ENCODE measurements at places on chromosomes 3 and 15. TPM values are rescaled to one million over a fixed set of nuclear protein-coding genes. Genes with fewer than 3 reads are reported as not detected.

LRRN1 gene
- not detected for total RNA-seq

ACY1 gene
- total RNA-seq = 24.1 TPM

PLEKHO2 gene
- 5.5 TPM for total RNA-seq

C3orf18 gene
- total RNA-seq = 2.3 TPM

GNB5 gene
- total RNA-seq = 54.4 TPM

PLSCR1 gene
- 38.0 TPM for total RNA-seq

SV2B gene
- total RNA-seq = 0.10 TPM

CCDC39 gene
- total RNA-seq = not detected

CCR3 gene
- not detected for total RNA-seq

TF gene
- 0.93 TPM for total RNA-seq

ATP13A4 gene
- not detected for total RNA-seq

DAZL gene
- not detected for total RNA-seq

ANKRD28 gene
- total RNA-seq = 51.2 TPM

LDHAL6B gene
- not detected for total RNA-seq

ITPKA gene
- 2.2 TPM for total RNA-seq

KIF23 gene
- 73.7 TPM for total RNA-seq

STAC gene
- 2.4 TPM for total RNA-seq

CEMIP gene
- total RNA-seq = 2.2 TPM

RTP4 gene
- not detected for total RNA-seq

IL5RA gene
- not detected for total RNA-seq

FRG2C gene
- total RNA-seq = not detected

BOC gene
- 8.2 TPM for total RNA-seq

ABHD10 gene
- total RNA-seq = 22.3 TPM

MUC13 gene
- 8.7 TPM for total RNA-seq

SNURF gene
- total RNA-seq = 10.8 TPM

ITIH1 gene
- not detected for total RNA-seq

ADCY5 gene
- 0.50 TPM for total RNA-seq

PARL gene
- 65.8 TPM for total RNA-seq

RASGRF1 gene
- total RNA-seq = 0.64 TPM

FAM3D gene
- not detected for total RNA-seq

ACKR4 gene
- not detected for total RNA-seq

ACVR2B gene
- 3.0 TPM for total RNA-seq

ZNF774 gene
- total RNA-seq = 0.78 TPM

BCL2A1 gene
- total RNA-seq = 18.7 TPM

ARGFX gene
- not detected for total RNA-seq

ISG20 gene
- 33.2 TPM for total RNA-seq

ALDH1A3 gene
- 26.0 TPM for total RNA-seq

EFHB gene
- total RNA-seq = 0.63 TPM

FAM174B gene
- total RNA-seq = 9.6 TPM

IP6K1 gene
- 22.8 TPM for total RNA-seq

DUOXA2 gene
- total RNA-seq = not detected

HDC gene
- not detected for total RNA-seq

NUTM1 gene
- not detected for total RNA-seq

FRMD4B gene
- total RNA-seq = 1.3 TPM

BTD gene
- total RNA-seq = 15.8 TPM

Data from A549 treated with RU486 at 1 μM for 4 hours (cell line).